ENCODE measurements at places on chromosomes 2 and 18.

- DNase-seq, result no peak
Measured at GRCh38 chr2:163200741-163201140, 362.2 kb upstream of the KCNH7 start.

DNA sequence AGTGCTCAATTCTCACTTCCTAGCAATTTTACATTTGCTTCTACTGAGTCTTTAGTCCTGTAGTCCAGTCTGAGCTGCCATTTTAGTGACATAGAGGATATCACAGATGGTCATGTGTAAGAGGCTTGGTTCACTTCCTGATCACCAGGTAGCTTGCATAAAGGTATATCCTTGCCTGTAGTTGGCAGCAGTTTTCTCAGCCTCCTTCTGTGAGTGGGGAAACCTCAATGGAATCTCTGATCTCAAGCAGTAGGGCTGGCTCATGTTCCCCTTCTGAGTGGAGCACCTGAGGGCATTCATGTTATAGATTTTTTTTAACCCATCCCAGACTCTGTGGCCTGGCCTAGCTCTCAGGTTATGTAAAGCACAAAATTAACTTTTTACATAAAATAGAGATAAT is 278.4 kb downstream of the RDH14 start:
- no peak for DNase-seq

DNA sequence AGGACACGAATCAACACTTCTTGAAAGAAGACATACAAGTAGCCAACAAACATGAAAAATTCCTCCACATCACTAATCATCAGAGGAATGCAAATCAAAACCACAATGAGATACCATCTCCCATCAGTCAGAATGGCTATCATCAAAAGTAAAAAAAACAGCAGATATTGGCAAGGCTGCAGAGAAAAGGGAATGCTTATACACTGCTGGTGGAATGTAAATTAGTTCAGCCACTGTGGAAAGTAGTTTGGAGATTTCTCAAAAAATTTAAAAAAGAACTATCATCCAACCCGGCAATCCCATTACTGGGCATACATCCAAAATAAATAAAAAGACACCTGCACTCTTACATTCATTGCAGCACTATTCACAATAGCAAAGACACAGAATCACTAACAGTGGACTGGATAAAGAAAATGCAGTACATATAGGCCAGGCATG is 78.7 kb downstream of the GRB14 start:
- no peak for DNase-seq

DNA sequence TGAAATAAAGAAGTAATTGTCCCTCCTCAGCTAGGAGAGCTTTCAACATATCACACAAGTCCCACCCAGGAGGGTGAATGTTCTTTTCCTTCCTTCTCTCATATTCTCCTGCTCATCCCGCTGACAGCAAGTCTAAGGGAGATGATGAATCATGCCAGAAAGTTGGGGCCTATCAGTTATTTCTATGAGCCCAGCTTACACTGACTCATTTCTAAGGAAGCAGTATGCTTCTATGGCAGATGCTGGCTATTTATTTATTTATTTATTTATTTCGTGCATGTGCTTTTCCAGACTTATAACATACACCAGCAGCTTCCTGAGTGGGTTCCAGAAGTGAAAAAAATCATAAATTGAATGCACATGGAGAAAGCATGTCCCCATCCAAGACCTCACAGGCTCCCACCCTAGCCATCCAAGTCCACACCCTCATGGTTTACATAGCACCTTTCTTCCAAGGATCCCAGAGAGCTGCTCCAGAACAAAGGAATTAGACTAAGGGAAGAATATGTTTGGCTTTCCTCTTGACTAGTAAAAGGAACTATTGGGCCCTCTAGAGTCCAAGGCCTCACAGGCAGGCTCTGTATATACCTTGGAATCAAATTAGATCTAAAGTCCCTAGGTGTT is 1074.2 kb upstream of the ZEB2 start:
- peak; percentile 21 for DNase-seq

- DNase-seq, result no peak
Measured at GRCh38 chr18:79510046-79510685, 114.4 kb downstream of the NFATC1 start.

GRCh38 chr2:240793313-240794177 is 26.5 kb downstream of the KIF1A start:
- no peak for DNase-seq

DNA sequence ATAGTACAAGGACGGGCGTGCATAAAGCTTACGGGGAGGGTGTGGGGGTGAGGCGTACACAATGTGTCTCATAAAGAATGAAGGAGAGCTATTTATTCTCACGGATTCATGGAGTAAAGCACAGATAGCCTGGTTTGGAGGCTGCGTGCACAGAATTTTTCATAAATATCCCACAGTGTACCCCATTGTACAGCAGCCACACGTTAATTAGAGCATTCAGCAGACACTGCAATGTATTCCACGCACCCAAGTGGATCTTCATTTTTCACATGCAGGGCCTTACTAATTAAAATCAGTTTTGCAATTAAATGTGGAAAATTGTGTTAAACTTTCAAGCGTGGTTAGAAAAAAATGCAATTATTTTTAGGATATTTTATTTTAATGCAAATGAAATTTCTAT is 227.7 kb upstream of the PXDN start:
- no peak for DNase-seq

DNA sequence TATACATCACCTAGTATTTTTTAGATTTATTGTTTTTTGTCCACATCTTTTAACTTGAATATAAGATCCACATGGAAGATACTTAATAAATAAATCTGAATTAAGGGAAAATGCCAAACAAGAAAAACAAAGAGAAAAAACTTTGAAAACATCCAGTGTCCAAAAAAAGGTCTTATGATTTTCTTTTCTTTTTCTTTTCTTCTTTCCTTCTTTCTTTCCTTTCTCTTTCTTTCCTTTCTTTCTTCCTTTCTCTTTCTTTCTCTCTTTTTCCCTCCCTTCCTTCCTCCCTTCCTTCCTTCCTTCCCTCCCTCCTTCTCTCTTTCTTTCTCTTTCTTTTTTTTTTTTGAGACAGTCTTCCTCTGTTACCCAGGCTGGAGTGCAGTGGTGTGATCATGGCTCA is 29.6 kb upstream of the WIPF1 start:
- DNase-seq, result no peak

GRCh38 chr18:78725426-78725825 is 254.2 kb upstream of the SALL3 start:
- DNase-seq, result no peak

GRCh38 chr2:233845301-233846060 is 8.9 kb downstream of the HJURP start:
- DNase-seq, result no peak

GRCh38 chr2:213275265-213275664 is 9.0 kb upstream of the SPAG16 start:
- DNase-seq, result no peak

- no peak for DNase-seq
Measured at GRCh38 chr2:30232801-30233130, 1.4 kb downstream of the LBH start.

- DNase-seq, result no peak
Measured at GRCh38 chr2:164700390-164700789, 79.1 kb upstream of the GRB14 start.

DNA sequence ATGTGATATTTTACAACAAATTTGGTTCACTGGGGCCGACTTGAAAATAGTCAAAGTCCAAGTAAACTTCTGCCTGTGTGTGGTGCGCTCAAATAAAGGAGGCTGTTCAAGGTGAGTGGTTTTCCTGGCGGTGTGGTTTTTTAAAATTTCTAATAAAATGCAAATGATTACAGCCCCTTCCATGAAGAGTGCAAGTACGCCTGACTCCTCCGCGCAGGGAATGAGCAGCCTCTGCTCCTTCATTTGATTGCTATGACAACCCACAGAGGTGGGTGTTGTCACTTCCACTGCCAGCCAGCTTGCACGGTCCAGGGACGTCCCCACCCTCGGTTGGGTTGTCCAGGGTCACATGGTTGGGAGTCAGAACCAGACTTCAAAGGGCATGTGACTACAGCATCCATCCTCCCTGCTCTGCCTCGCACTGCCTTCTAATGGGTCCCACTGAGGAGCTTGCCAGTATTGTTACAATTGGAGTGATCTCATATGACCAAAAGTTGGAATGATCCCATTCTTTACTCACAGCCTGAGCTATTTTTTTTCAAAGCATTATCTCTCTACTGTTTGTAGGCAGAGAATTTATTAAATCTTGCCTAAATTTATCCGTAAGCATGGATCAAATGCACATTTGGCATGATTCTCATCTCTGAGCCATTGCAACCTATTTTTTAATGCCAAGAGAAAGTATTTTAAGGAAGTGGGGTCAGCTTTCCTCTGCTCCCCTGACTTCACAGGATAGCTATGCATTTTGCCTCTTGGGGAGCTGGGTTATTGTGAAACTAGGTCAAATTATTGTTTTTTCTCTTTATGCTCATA is 121.3 kb downstream of the AGAP1 start:
- DNase-seq, result peak; percentile 99

DNA sequence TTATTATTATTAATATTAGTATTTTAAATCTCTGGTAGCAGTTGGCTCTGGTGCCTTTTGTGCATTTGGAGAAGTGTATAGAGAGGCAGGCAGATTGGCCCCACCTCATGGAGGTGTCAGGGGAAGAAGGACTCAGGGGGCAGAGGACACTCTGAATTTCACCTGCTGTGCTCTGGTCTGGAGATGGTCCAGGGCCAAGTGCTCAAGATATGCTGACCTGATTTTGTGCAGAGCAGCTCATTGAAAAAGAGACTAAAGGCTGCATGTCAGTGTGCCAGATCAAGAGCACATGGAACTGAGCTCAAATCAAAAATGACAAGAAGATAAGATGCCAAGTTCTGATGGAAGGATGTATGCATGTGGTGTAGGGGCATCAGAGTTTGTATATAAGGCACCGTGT is 323.6 kb upstream of the TNP1 start:
- no peak for DNase-seq

- no peak for DNase-seq
Measured at GRCh38 chr2:10588931-10589330, 100.8 kb downstream of the NOL10 start.

- DNase-seq, result no peak
Measured at GRCh38 chr2:242022550-242023290, 153.2 kb downstream of the RTP5 start.

DNA sequence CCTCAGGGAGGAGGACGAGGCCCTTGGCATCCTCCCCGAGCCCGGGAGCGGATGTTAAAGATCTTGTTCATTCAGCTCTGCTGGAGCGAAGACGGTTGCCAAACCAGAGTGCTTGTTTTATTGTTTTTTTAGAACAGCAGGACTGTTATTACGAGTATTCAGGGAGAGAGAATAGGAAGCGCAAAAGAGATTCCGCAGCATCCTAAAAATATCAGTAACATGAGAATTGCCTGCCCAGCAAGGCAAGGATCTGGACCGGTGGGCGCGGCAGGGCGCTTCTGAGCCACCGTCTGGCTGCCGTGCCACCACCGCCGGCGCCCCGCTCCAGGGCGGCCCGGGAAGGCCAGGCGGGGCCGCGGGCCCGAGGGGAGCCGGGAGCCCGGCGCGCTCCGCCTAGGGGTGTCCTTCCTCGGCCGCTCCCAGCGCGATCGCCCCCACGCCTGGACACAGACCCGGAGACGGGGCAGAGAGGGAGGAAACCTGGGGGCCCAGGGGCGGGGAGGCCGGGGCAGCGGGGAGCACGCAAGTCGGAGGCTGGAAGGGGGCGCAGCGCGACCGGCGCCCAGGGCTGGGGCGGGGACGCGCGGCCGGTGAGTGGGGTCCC is 843 bp downstream of the CYS1 start:
- DNase-seq, result peak; percentile 49

GRCh38 chr18:64851726-64852125 is 702.8 kb upstream of the LINC00305 start:
- no peak for DNase-seq

- DNase-seq, result no peak
Measured at GRCh38 chr2:240343548-240343947, 91.9 kb upstream of the GPC1 start.

GRCh38 chr18:51154431-51155063 is 42.9 kb downstream of the MEX3C start:
- DNase-seq, result no peak

- DNase-seq, result no peak
Measured at GRCh38 chr18:6557057-6557769, 142.5 kb upstream of the L3MBTL4 start.

DNA sequence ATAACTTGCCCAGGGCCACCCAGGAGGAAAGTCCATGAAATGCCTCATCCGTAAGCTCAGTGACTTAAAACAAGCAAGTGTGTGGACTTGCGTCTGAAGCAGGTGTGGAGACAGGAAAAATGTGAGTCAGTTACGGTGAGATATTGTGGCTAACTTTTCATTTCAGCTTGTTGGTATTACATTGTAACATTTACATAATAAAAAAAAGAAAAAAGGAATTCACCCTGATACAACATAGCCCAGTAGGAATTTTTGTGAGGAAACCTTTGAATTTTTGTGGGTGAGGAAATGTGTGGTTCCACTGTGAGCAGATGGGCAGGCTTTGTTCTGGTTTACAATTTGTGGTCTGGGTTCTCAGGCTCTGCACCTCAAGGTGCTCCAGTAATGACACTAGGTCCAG is 33.7 kb upstream of the LYPD6B start:
- DNase-seq, result no peak

GRCh38 chr2:96164459-96165184 is 19.4 kb upstream of the DUSP2 start:
- DNase-seq, result peak; percentile 90

DNA sequence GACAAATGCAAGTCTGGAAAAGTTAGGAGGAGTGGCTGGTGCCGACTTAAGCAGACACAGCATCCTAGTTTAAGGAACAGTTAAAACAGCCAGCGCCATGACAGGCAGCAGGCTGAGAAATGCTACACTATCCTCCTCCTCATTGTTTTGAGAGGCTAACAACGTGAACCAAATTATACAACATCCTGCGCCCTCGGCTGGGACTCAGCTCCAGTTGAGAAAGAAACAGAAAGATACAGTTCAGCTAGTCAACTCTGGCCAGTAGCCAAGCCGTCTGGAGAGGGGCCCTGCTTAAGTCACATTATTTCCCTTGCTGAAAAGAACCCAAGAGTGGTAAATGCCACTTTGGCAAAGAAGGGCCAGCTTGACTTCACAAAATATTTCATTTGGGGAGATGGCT is 90.2 kb downstream of the BCL11A start:
- peak; percentile 35 for DNase-seq
